ENCODE measurements at places on chromosomes 7 and 10.
A peak's percentile ranks its signal among the peaks of the same experiment; 100 is the strongest.

DNA sequence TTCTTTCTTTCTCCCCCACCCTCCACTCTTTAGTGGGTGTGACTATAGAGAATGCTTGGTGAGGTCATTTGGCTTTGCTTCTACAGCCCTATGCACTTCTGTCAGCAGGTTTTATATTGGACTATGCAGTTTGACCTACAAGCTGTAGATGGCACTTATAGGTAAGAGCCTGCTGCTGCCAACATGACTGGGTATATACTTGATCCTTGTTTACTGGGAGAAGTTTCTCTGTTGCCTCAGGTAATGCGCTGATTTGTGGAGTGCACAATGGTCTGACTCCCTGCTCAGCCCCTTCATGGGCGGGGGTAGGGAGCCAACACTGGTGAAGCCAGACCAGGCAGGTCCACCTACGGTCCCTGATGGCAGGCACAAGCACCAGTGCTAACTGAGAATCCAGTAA lies 33.7 kb upstream of the C7orf33 start:
- no peak for DNase-seq

DNA sequence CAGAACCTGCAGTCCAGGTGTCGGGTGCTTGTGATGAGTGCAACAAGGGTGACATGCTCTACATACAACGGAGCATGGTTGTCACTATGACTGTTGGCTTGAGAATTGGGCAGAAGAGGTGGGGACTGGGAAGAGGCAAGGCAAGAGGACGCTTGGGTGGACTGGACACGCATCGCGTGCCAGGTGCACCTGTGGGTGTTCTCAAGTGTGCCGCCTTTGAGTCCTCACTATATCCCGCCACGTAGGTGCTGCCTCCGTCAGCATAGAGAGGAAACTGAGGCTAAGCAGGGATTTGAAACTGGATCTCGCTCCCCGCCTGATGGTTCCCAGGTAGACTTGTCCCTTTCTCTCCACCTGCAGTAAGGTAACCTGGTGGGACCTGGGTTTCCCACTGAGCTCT lies 27.2 kb downstream of the CDH23 start:
- DNase-seq, result no peak

DNA sequence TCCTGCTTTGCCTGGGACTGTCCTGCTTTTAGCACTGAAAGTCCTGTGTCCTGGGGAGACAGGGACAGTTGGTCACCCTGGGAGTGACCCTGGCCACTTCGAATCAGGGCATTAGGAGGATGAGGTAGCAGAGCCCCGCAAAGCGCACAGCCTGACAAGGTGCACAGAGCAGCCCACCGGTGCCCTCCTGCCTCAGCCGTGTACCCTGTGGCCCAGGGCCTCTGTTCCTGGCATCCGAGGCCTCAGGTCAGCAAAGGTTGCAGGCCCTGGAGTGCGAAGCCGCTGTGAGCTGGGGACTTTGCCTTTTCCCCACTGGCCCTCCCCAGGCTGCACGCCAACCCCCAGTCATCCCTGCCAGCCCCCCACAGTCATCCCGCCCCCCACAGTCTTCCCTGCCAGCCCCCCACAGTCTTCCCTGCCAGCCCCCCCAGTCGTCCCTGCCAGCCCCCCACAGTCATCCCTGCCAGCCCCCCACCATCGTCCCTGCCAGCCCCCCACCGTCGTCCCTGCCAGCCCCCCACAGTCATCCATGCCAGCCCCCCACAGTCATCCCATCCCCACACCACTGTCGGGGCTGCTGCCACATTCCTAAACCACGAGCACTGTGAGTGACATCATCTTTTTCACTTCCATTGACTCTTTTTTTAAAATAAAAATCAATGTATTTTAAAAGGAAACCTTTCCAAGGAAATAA lies 91.8 kb downstream of the RGS10 start:
- DNase-seq, result no peak

GRCh38 chr7:26265065-26265464 lies 26.6 kb upstream of the SNX10 start:
- DNase-seq, result no peak

GRCh38 chr7:104943502-104944343 lies 70.3 kb upstream of the KMT2E start:
- DNase-seq, result peak; percentile 32

DNA sequence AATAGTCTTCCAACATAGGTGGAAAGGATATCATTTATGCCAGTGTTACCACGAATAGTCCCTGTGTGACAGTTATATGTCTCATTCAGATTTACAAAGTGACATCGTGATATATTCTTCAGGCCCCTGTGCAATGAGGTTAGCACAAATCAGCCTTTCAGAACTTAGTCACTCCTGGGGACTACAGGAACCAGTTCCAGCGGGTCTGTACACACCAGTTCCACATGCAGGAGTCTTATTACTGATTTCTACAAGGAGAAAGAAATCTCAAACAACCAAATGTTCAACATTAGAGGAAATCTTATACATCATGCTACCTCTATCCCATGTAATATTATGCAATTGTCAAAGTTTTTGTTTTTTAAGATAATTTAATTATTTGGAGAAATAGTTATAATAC lies 4.4 kb upstream of the WDR91 start:
- DNase-seq, result no peak

DNA sequence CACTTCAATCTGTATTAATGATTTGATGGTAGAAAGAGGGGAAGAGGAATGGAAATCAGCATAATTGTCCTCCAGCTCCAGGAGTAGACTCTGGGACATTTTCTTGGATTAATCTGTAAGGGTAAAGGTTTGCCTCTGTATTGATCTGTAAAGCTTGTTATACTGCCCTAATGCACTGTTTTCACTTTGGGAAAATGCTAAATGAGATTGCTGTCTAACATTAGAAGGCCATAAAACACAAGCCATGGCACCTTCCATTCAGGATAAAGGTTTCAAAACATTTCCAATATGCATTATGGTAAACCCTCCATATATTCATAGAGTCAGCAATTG lies 222.8 kb upstream of the PLXNA4 start:
- DNase-seq, result no peak

DNA sequence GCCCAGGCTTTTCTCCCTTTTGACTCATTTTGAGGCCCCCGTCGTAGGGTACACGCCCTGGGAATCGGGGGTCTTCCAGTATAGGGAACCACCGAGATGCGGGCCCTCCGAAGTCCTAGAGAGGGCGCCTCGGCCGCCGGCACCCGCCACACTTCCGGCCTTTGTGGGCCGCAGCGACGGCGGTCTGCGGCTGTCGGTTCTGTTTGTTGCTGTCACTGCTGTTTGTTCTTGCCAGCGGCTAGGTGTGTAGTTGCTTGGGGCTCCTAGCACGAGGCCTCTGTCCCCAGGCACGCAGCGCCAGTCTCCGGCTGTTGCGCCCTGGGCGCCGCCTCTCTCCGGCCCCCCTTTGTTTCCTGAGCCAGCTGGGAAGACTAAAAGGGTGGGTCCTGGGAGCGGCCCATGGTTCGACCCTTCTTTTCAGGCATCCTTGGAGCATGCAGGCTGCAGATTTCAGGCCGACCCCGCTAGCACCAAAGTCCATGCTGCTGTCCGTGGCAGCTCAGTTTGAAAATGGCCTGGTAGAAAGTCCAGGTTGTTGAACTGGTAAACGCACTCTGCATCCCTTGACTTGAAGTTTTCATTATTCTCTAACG lies 17.8 kb upstream of the ZKSCAN1 start:
- DNase-seq, result peak; percentile 39

All from stimulated activated CD4-positive, alpha-beta T cell treated with anti-CD3 and anti-CD28 coated beads, Interleukin-1b, Interleukin-23, amount 100 ng/mL, for 1 hour (primary cell).